ENCODE measurements at places on chromosomes 7 and 10. TPM values are rescaled to one million over a fixed set of nuclear protein-coding genes. Genes with fewer than 3 reads are reported as not detected.

Gene KLF14
- 0.03 TPM for total RNA-seq

Gene OPALIN
- not detected for total RNA-seq

Gene TLX1
- total RNA-seq, result not detected

Gene SOSTDC1
- not detected for total RNA-seq

Gene CYP2C8
- not detected for total RNA-seq

Gene INPP5F
- total RNA-seq, result 10.5 TPM

Gene ZNF503
- total RNA-seq, result 6.7 TPM

Gene LRIT1
- not detected for total RNA-seq

Gene ST8SIA6
- 0.12 TPM for total RNA-seq

Gene SPDYE5
- total RNA-seq, result not detected

Gene RPEL1
- total RNA-seq, result not detected

Gene CPEB3
- 0.33 TPM for total RNA-seq

Gene DNAAF5
- total RNA-seq, result 48.3 TPM

Gene SLC29A4
- total RNA-seq, result 13.4 TPM

Gene HGF
- 0.05 TPM for total RNA-seq

Gene CLEC2L
- total RNA-seq, result 0.09 TPM

Gene PRSS37
- total RNA-seq, result not detected

Gene UNC5B
- 3.3 TPM for total RNA-seq

Gene IFIT3
- total RNA-seq, result 4.5 TPM

Gene NODAL
- not detected for total RNA-seq

Gene GOT1
- total RNA-seq, result 38.4 TPM

Gene CCDC172
- not detected for total RNA-seq

Gene CD36
- not detected for total RNA-seq

Gene IFIT2
- 2.7 TPM for total RNA-seq

Gene GIMAP6
- not detected for total RNA-seq

Gene C10orf105
- total RNA-seq, result not detected

Gene SRGN
- total RNA-seq, result 91.0 TPM

Gene OR2A5
- total RNA-seq, result not detected

Gene PRR15
- 4.0 TPM for total RNA-seq

Gene LIPM
- not detected for total RNA-seq

Gene TMEM130
- total RNA-seq, result 0.31 TPM

Gene ATOH7
- 0.10 TPM for total RNA-seq

Gene MBLAC1
- 3.0 TPM for total RNA-seq

Gene TMEM229A
- total RNA-seq, result not detected

Gene KIFBP
- 37.7 TPM for total RNA-seq

Gene NMT2
- 20.7 TPM for total RNA-seq

Gene TCF7L2
- total RNA-seq, result 17.8 TPM

Gene FAM185A
- total RNA-seq, result 7.9 TPM

Gene KCNMA1
- total RNA-seq, result 43.5 TPM

Gene GRID2IP
- not detected for total RNA-seq

Gene ADAM8
- 3.9 TPM for total RNA-seq

Gene EXOSC1
- 54.8 TPM for total RNA-seq

Gene GLI3
- 0.20 TPM for total RNA-seq

Gene FBXO24
- total RNA-seq, result 0.20 TPM

Gene PRKCQ
- 4.3 TPM for total RNA-seq

Gene CALHM1
- total RNA-seq, result not detected

Gene MNX1
- total RNA-seq, result 4.7 TPM

Gene PDZD7
- 0.67 TPM for total RNA-seq

Gene DOCK4
- total RNA-seq, result 9.3 TPM

Gene CCL26
- 7.7 TPM for total RNA-seq

Gene CHST3
- 51.0 TPM for total RNA-seq

Gene HPS6
- total RNA-seq, result 38.3 TPM

Gene STEAP1B
- 0.17 TPM for total RNA-seq

Gene CPA1
- not detected for total RNA-seq

Gene SKAP2
- total RNA-seq, result 17.5 TPM

Gene ERCC6
- total RNA-seq, result 7.2 TPM
